ENCODE measurements at places on chromosomes 11 and 22. TPM values are rescaled to one million over a fixed set of nuclear protein-coding genes. Genes with fewer than 3 reads are reported as not detected.

The GRIK4 gene
- total RNA-seq, result under 0.01 TPM

The CD3D gene
- total RNA-seq, result not detected

The SC5D gene
- 66.0 TPM for total RNA-seq

The MGAT3 gene
- total RNA-seq, result 1.3 TPM

The NRGN gene
- 0.20 TPM for total RNA-seq

The TEX54 gene
- total RNA-seq, result not detected

The NPAS4 gene
- not detected for total RNA-seq

The PIK3IP1 gene
- 28.9 TPM for total RNA-seq

The SLC6A5 gene
- not detected for total RNA-seq

The CCDC83 gene
- total RNA-seq, result not detected

The APOA5 gene
- total RNA-seq, result not detected

The FXYD6 gene
- total RNA-seq, result 0.10 TPM

The KDM4E gene
- not detected for total RNA-seq

The RFPL1 gene
- total RNA-seq, result not detected

The OR51B5 gene
- total RNA-seq, result 0.13 TPM

The CHRM1 gene
- total RNA-seq, result not detected

The ST14 gene
- total RNA-seq, result not detected

The OR5AP2 gene
- not detected for total RNA-seq

The TP53AIP1 gene
- total RNA-seq, result not detected

The LRRC74B gene
- total RNA-seq, result not detected

The FGF4 gene
- not detected for total RNA-seq

The WNT11 gene
- not detected for total RNA-seq

The ROBO3 gene
- 4.2 TPM for total RNA-seq

The PHLDB1 gene
- 157 TPM for total RNA-seq

The OR2D2 gene
- 0.13 TPM for total RNA-seq

The VPREB1 gene
- not detected for total RNA-seq

The TCN2 gene
- 7.4 TPM for total RNA-seq

The ESAM gene
- total RNA-seq, result 2.9 TPM

The OLFML1 gene
- total RNA-seq, result 3.4 TPM

The DLG2 gene
- total RNA-seq, result 1.6 TPM

The HTR3B gene
- not detected for total RNA-seq

The SCGB2A2 gene
- not detected for total RNA-seq

The HTR3A gene
- total RNA-seq, result not detected

The E2F8 gene
- 0.13 TPM for total RNA-seq

The CELSR1 gene
- 2.0 TPM for total RNA-seq

The LRRC75B gene
- 5.2 TPM for total RNA-seq

The OR51E2 gene
- not detected for total RNA-seq

The RBMXL2 gene
- total RNA-seq, result not detected

The ZNF202 gene
- 6.3 TPM for total RNA-seq

The CHST1 gene
- 3.6 TPM for total RNA-seq

The POU2AF2 gene
- total RNA-seq, result not detected

The AQP11 gene
- 3.0 TPM for total RNA-seq

The MAP6 gene
- 2.4 TPM for total RNA-seq

The FGF19 gene
- not detected for total RNA-seq

The HPX gene
- total RNA-seq, result 0.78 TPM

The FREY1 gene
- 1.5 TPM for total RNA-seq
